ENCODE measurements at places on chromosomes 6 and 20.

- DNase-seq: no peak
These were observed 10.9 kb downstream of the ECHDC1 start for GRCh38 chr6:127332383-127332961.

DNA sequence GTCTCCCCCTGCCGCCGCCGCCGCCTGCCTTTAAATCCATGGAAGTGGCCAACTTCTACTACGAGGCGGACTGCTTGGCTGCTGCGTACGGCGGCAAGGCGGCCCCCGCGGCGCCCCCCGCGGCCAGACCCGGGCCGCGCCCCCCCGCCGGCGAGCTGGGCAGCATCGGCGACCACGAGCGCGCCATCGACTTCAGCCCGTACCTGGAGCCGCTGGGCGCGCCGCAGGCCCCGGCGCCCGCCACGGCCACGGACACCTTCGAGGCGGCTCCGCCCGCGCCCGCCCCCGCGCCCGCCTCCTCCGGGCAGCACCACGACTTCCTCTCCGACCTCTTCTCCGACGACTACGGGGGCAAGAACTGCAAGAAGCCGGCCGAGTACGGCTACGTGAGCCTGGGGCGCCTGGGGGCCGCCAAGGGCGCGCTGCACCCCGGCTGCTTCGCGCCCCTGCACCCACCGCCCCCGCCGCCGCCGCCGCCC is 474 bp downstream of the CEBPB start:
- peak; percentile 71 for DNase-seq

DNA sequence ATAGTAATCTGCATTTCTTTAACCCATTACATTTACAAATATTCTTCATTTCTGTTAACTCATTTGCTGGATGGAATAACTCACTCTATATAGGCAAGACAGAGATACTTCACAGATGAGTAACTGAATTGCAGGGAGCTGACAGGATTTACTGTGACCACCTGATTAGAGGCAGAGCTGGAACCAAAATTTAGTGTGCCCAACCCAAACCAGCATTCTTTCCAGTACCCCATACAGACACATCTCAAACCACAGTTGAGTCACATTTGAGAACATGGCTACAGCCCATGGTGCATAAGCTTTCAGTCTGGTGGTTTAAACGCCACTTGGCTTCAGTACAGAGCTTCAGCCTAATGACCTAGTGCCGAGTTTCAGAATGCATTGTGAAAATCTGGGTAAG is 138.4 kb upstream of the TENT5A start:
- DNase-seq: no peak

DNA sequence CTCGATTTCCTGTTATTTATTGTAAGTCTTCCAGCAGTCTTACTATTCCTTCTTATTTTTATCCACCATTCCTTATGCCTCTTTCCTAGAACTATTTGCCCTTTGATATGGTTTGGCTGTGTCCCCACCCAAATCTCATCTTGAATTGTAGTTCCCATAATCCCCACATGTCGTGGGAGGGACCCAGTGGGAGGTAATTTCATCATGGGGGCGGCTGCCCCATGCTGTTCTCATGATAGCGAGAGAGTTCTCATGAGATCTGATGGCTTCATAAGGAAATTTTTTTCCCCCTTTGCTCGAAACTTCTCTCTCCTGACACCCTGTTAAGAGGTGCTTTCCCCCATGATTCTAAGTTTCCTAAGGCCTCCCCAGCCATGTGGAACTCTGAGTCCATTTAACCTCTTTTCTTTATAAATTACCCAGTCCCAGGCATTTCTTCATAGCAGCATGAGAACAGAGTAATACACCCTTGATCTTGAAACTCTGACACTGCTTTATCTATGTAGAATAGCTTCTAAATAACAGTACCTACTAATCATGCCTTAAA is 48.8 kb downstream of the PLN start:
- DNase-seq: no peak

GRCh38 chr6:157056275-157056674 is 267.0 kb downstream of the TMEM242 start:
- no peak for DNase-seq

- DNase-seq: peak; percentile 18
These were observed 167.0 kb downstream of the SOBP start for GRCh38 chr6:107656883-107657282.

DNA sequence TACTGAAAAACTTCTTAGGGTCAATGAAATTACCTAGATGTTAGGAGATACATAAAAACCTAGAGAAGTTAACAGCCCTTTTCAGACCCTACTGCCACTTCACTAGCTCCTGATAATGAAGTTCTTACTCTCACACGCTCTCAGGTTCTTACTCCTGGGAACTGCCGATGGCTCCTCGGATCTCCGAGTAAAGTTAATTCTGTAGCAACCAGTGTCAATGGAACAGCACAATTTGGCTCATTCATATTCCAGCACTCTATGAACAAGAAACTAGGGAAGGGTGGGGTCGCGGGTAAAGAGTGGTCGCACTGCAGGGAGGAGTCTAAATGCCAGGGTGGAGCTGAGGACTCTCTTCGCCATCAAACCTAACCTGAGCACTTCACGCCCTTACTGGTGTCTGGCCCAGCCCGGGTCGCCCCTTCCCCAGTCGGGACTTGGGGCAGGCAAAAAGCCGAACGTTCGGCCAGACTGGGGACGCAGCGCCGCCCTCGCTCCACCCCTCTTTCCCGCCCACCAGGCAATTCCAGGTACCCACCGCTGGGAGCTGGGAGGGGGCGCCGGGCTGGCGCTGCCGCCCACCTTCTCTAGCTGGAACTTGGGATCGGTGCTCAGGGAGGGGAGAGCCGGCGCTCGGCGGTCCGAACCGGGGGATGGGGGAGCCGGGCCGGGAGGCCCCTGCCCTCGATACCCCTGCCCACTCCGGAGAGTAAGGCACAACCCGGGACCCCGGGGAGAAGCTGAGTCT is 744 bp downstream of the RAB23 start:
- peak; percentile 84 for DNase-seq

- DNase-seq: peak; percentile 66
These were observed 11.0 kb downstream of the SMPDL3A start for GRCh38 chr6:122799916-122800686.

DNA sequence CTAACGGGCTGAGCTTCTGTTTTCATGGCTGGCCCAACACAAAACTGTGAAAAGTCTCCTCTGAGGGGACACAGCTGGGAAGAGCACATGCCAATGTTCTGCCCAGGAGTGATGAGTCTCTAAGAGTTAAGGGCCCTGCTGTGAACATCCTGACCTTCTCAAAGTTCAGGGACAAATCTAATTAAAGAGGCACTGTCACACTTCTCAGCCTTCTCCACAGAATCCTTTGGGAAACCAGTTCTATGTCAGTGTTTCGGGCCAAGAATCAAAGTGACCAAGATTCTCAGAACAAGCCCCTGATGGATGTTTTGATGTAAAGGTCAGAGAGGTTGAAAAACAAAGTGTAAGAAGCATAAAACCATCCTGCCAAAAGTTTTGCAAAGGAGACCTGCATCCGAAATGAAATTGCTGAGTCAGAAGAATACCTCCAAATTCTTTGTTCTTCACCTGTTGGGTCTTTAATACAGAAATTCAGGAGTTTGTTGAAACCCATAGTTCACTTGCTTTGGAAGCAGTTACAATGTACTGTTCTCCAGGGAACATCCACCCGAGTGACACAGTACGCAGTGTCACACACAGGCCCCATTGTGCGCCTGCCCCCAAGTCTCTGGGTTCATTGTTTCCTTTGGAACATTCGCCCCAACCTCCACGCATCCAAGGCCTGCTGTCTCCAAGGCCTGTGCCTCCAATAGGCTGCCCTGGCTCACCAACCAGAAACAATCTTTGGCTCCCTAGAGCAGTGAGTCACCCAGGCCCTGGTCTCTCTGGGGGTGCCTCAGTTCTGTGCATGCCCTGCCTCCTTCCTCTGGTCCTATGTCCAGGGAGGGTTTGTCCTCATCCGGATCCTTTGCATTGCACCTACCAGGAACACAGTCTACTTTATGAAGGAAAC is 65.5 kb upstream of the QKI start:
- DNase-seq: no peak

All from NCI-H69 (cell line).